Mesothelial cell of epicardium (in vitro differentiated cells): ENCODE measurements at places on chromosomes 4 and X.

DNA sequence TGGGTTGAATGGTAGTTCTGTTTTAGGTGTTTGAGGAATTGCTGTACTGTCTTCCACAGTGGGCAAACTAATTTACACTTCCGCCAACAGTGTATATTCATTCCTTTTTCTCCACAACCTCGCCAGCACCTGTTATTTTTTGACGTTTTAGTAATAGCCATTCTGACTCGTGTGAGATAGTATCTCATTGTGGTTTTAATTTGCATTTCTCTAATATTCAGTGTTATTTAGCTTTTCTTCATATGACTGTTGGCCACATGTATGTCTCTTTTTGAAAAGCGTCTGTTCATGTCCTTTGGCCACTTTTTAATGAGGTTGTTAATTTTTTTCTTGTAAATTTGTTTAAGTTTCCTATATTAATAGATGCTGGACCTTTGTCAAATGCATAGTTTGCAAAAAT lies 26.9 kb upstream of the WDR17 start:
- peaks cover 23% of the 10 kb centered on the region for H3K27me3 ChIP-seq
- no peak overlapping the region for H3K4me3 ChIP-seq
- DNase-seq = no peak
- H3K36me3 ChIP-seq = no peaks in the 10 kb centered on the region
- H3K4me1 ChIP-seq = no peaks in the 10 kb centered on the region
- H3K27ac ChIP-seq = no peak overlapping the region

GRCh38 chr4:20276848-20277247 lies 25.1 kb downstream of the SLIT2 start:
- H3K4me1 ChIP-seq = peaks cover 46% of the 10 kb centered on the region
- H3K36me3 ChIP-seq = peaks cover 2% of the 10 kb centered on the region
- H3K27me3 ChIP-seq = no peaks in the 10 kb centered on the region
- no peak for DNase-seq
- H3K4me3 ChIP-seq = no peak overlapping the region

DNA sequence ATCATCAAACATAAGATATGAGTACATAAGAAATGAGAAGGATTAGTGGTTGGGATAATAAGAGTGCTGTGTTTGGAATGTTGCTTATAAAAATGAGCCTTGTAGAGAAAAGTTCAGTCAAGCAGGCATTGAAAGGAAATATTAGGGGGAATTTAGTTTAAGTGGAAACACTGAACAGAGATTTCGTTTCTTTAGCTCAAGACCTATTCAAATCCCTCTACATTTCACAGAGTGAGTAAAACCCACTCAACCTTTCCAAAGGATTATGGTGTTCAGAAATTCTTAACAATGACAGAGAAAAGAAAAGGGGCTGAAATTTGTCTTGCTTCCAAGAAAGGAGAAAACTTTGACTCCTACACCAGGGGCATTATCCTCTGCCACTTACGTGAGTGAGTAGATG lies 1072.4 kb upstream of the LCORL start:
- H3K27me3 ChIP-seq = no peaks in the 10 kb centered on the region
- DNase-seq = no peak
- H3K4me1 ChIP-seq = peaks cover 29% of the 10 kb centered on the region
- H3K27ac ChIP-seq = peak overlapping the region; percentile 9

GRCh38 chr4:117968606-117969005 lies 65.7 kb upstream of the NDST3 start:
- no peak for DNase-seq
- no peaks in the 10 kb centered on the region for H3K27me3 ChIP-seq
- H3K36me3 ChIP-seq = no peaks in the 10 kb centered on the region
- peaks cover 20% of the 10 kb centered on the region for H3K4me1 ChIP-seq
- no peak overlapping the region for H3K27ac ChIP-seq

DNA sequence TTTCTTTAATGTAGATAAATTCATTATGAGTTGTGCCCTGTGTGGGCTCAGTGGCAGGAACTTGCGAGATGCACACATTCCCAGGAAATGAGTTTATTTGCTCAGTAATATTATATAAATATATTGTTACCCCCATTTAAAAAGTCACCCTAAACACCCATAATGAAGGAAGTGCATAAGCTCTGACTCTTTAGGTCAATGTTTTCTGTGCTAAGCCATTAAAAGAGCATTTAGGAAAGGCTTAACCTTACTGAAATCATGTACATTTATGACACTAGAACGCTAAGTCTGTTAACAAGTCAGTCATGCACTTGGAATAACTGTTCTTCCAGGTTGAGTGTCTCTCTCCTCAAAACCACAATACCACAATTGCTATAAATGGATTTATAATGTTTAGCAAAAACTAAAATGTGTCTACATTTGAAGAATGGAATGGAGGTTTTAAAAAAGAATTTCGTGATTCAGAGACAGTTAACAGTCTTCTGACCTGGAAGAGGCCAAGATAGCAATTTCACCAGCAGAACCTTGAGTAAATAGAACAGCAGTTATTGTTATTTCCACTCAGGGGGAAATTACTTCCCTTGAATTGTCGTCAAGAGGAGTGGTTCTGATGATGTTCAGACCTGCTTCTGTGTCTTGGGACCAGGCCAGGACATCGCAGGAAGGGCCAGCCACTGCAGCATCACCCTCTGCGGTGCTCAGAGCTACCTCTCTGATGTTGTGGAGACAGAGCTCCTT lies 91.1 kb upstream of the VEGFC start:
- H3K27me3 ChIP-seq = peaks cover 9% of the 10 kb centered on the region
- H3K36me3 ChIP-seq = no peaks in the 10 kb centered on the region
- no peaks in the 10 kb centered on the region for H3K4me1 ChIP-seq
- no peak for DNase-seq
- H3K4me3 ChIP-seq = no peak overlapping the region

DNA sequence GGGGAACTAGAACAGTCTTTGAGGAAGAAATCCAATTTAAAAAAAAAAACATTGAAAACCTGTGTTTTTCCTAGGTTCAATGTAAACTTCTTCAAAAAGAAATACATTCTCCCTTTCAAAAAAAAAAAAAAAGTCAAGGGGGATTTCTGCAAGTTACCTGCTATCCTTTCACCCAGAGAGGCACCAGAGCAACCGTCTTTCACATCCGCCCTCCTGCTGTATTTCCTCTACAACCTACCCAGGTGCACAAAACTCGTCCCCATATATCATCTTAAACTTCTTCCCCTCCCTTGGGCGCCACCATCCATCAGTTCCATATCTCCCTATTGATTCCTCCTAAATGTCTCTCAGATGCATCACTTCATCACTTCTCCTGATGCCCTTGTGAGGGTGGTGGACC lies 74.5 kb downstream of the NR3C2 start:
- H3K4me1 ChIP-seq = no peaks in the 10 kb centered on the region
- H3K4me3 ChIP-seq = no peak overlapping the region
- DNase-seq = no peak
- no peak overlapping the region for H3K27ac ChIP-seq

- H3K4me3 ChIP-seq = no peak overlapping the region
- no peak overlapping the region for H3K27ac ChIP-seq
- H3K4me1 ChIP-seq = no peaks in the 10 kb centered on the region
- no peaks in the 10 kb centered on the region for H3K27me3 ChIP-seq
Measured at GRCh38 chr4:15601862-15602261, 53.3 kb downstream of the FBXL5 start.

- no peak overlapping the region for H3K4me3 ChIP-seq
- H3K36me3 ChIP-seq = no peaks in the 10 kb centered on the region
- no peaks in the 10 kb centered on the region for H3K27me3 ChIP-seq
- H3K27ac ChIP-seq = no peak overlapping the region
- no peaks in the 10 kb centered on the region for H3K4me1 ChIP-seq
- no peak for DNase-seq
Measured at GRCh38 chr4:151876381-151876988, 115.7 kb upstream of the GATB start.

DNA sequence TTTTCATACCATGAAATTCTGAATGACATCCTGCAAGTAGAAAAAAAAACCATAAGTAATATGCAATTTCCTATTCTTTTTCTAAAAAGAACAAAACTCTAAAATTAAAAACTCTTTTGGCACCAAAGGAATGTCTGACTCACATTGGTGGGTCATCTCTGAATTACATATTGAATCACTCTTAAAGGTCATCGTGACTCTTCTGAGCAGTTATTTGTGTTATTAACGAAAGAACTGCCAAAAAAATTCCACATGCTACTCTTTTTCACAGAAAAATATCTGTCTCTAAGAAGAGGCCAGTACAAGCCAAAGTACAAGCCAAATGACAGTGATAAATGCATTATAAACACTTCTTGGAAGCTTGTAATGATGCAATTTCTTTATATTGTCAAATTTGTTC lies 282.2 kb downstream of the GUCY2F start:
- no peaks in the 10 kb centered on the region for H3K36me3 ChIP-seq
- no peak overlapping the region for H3K27ac ChIP-seq
- H3K27me3 ChIP-seq = no peaks in the 10 kb centered on the region
- no peak for DNase-seq
- no peak overlapping the region for H3K4me3 ChIP-seq
- no peaks in the 10 kb centered on the region for H3K4me1 ChIP-seq

DNA sequence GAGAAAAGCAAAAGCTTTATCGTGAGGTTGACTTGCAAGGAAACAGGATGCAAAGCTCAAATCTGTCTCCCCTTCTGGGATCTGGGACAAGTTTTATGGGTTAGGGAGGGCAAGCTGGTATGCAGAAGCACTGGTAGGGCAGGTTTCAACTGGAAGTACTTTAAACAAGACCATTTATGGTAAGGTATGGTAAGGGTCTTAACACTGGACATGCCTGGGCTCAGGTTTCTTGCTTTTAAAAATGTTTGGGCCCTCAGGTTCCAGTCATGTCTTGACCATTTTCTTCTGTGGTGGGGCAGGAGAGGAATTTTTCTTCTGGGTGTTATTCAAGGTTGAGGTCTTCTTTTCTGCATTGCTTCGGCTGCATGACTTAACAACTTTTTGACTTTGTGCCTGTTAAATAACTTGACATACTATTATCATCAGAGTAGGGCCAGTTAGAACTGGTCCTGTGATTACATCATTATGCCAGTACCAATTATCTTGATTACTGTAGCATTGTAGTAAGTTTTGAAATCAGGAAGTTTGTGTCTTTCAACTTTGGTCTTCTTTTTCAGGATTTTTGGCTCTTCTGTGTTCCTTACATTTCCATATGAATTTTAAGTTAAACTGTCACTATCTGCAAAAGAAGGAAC lies 33.7 kb downstream of the CD38 start:
- H3K4me3 ChIP-seq = no peak overlapping the region
- H3K36me3 ChIP-seq = no peaks in the 10 kb centered on the region
- H3K4me1 ChIP-seq = peaks cover 9% of the 10 kb centered on the region
- no peaks in the 10 kb centered on the region for H3K27me3 ChIP-seq
- no peak for DNase-seq

DNA sequence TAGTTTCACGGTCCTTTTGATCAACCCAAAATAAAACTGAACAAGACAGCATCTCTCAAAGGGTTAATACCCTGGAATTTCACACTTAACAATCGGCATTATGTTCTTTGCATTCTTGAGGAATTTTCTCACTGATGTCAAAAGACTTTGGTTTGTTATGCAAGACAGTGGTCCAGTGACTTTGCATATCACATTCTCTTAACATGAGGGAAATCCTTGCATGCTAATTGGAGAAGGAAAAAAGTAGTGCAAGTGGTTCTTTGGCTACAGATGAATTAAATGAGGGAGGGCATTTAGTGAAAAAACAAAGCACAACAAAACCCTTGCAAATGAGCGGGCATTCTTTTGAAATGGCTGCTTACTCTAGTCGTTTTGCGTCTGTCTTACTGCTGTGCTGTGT lies 105.1 kb upstream of the LIMCH1 start:
- no peaks in the 10 kb centered on the region for H3K36me3 ChIP-seq
- H3K4me1 ChIP-seq = peaks cover 70% of the 10 kb centered on the region
- peak overlapping the region; percentile 48 for H3K27ac ChIP-seq
- DNase-seq = no peak
- no peaks in the 10 kb centered on the region for H3K27me3 ChIP-seq
- no peak overlapping the region for H3K4me3 ChIP-seq

GRCh38 chr4:16617435-16617834 lies 281.0 kb downstream of the LDB2 start:
- H3K36me3 ChIP-seq = no peaks in the 10 kb centered on the region
- no peak for DNase-seq
- H3K27me3 ChIP-seq = no peaks in the 10 kb centered on the region
- H3K4me3 ChIP-seq = no peak overlapping the region

- peaks cover 6% of the 10 kb centered on the region for H3K4me1 ChIP-seq
- DNase-seq = no peak
- no peak overlapping the region for H3K27ac ChIP-seq
- H3K4me3 ChIP-seq = no peak overlapping the region
Measured at GRCh38 chr4:5660185-5660584, 48.2 kb downstream of the EVC2 start.

DNA sequence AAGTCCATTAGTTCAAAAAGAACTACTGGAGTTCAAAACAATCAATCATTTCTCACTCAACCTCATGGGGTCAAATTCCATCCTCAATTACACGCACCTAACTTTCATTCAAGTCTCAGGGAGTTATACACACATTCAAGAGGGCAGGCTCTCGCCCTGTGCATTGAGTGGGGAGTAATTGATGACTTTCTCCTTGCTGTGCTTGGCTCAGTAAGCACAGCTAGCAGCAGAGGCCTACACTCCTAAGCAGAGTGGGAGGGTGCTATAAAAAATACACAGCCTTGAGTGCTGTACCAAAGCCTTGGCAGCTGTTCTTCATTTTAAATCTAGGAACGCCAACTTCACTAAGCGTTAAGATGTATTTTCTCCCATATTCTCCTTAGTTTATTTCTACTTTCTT lies 958.3 kb upstream of the ADGRL3 start:
- H3K27ac ChIP-seq = peak overlapping the region; percentile 15
- H3K27me3 ChIP-seq = no peaks in the 10 kb centered on the region
- DNase-seq = no peak
- no peak overlapping the region for H3K4me3 ChIP-seq

- H3K4me3 ChIP-seq = no peak overlapping the region
- no peaks in the 10 kb centered on the region for H3K36me3 ChIP-seq
- peak overlapping the region; percentile 45 for H3K27ac ChIP-seq
Measured at GRCh38 chrX:55109306-55109705, 20.5 kb downstream of the PAGE2 start.

DNA sequence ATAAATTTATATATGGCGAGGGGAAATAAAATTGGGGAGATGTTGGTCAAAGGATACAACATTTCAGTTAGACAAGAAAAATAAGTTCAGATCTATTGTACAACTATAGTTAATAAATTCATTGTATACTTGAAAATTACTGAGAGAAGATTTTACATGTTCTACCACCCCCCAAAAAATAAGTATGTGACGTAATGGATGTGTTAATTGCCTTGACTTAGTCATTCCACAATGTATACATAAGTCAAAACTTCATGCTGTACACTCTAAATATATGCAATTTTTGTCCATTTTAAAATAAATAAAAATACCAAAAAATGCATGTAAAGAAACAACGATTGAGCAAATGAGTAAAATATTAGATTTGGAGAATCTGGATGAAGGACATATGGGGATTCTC lies 1.8 kb downstream of the USP11 start:
- H3K27me3 ChIP-seq = no peaks in the 10 kb centered on the region
- DNase-seq = no peak
- peak overlapping the region; percentile 100 for H3K27ac ChIP-seq

GRCh38 chr4:76955182-76955581 lies 5.6 kb downstream of the SEPTIN11 start:
- DNase-seq = no peak
- H3K27me3 ChIP-seq = no peaks in the 10 kb centered on the region
- H3K4me3 ChIP-seq = no peak overlapping the region
- H3K36me3 ChIP-seq = no peaks in the 10 kb centered on the region
